Thymus (tissue), 14 donors: ENCODE measurements at places on chromosomes 3 and 15. TPM values are rescaled to one million over a fixed set of nuclear protein-coding genes. Genes with fewer than 3 reads are reported as not detected.

DNA sequence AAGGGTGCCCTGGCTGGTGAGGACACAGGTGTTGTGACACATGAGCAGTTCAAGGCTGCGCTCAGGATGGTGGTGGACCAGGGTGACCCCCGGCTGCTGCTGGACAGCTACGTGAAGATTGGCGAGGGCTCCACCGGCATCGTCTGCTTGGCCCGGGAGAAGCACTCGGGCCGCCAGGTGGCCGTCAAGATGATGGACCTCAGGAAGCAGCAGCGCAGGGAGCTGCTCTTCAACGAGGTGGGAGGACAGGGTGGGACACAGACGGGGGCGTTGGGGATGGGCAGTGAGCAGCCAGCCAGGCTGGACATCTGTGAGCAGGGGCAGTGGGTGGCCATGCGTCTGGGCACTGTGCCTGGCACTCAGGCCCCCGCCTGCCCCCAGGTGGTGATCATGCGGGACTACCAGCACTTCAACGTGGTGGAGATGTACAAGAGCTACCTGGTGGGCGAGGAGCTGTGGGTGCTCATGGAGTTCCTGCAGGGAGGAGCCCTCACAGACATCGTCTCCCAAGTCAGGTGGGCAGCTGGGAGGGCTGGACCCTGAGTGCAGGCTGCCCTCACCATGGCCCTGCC is 10.3 kb downstream of the ANKRD63 start:
- no peaks in the 10 kb centered on the region for H3K36me3 ChIP-seq
- no peak overlapping the region for H3K27ac ChIP-seq
- no peak for DNase-seq

GRCh38 chr3:42306499-42306898 is 40.5 kb upstream of the CCK start:
- H3K27ac ChIP-seq = no peak overlapping the region
- H3K27me3 ChIP-seq = no peaks in the 10 kb centered on the region
- H3K4me3 ChIP-seq = no peak overlapping the region
- no peaks in the 10 kb centered on the region for H3K4me1 ChIP-seq

- no peaks in the 10 kb centered on the region for H3K27me3 ChIP-seq
- no peak overlapping the region for H3K4me3 ChIP-seq
- H3K36me3 ChIP-seq = peaks cover 32% of the 10 kb centered on the region
- no peaks in the 10 kb centered on the region for H3K4me1 ChIP-seq
- H3K27ac ChIP-seq = no peak overlapping the region
Measured at GRCh38 chr15:73584699-73585420, 48.3 kb downstream of the NPTN start.

The TMCO5A gene
- total RNA-seq = not detected

DNA sequence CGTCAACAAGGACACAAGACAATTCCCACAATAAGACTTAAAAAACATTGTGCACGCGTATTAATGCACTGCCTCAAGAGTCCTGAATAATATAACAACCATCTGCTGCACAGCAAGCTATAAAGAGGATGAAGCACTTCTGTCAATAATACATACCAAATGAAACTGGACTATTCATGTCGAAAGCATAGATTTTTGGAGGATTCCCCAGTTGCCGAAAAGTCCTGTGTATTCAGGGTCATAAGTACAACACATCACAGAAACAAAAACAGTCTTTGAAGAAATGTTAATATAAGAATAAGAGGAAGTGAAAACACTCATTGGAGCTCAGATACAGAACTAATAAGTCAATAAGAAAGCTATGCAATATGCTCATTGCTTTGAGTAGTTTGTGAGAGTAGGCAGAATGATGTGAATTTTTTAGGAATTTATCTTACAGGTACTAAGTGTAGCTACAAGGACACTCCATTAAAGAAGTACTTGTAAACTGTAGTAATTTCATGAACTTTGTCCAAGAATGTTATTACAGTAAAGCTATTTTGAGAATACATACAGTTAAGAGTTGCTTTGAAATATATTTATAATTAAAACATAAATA is 31.6 kb downstream of the CBLB start:
- H3K27ac ChIP-seq = no peak overlapping the region
- H3K4me1 ChIP-seq = no peaks in the 10 kb centered on the region
- H3K4me3 ChIP-seq = no peak overlapping the region
- DNase-seq = no peak
- no peaks in the 10 kb centered on the region for H3K27me3 ChIP-seq

The SNX22 gene
- total RNA-seq = 9.4 TPM

GRCh38 chr3:189967254-189967865 is 153.3 kb downstream of the P3H2 start:
- no peaks in the 10 kb centered on the region for H3K27me3 ChIP-seq
- DNase-seq = peak; percentile 49
- no peak overlapping the region for H3K27ac ChIP-seq
- H3K4me3 ChIP-seq = no peak overlapping the region
- H3K36me3 ChIP-seq = no peaks in the 10 kb centered on the region

GRCh38 chr3:177102553-177102952 is 94.7 kb downstream of the TBL1XR1 start:
- no peak overlapping the region for H3K4me3 ChIP-seq
- peaks cover 7% of the 10 kb centered on the region for H3K36me3 ChIP-seq
- no peak for DNase-seq
- H3K4me1 ChIP-seq = peaks cover 20% of the 10 kb centered on the region

- H3K27ac ChIP-seq = no peak overlapping the region
- peaks cover 15% of the 10 kb centered on the region for H3K36me3 ChIP-seq
- H3K4me3 ChIP-seq = no peak overlapping the region
- no peak for DNase-seq
- H3K27me3 ChIP-seq = no peaks in the 10 kb centered on the region
Measured at GRCh38 chr3:134205451-134205850, 45.2 kb downstream of the RYK start.

- peaks cover 48% of the 10 kb centered on the region for H3K36me3 ChIP-seq
- no peak for DNase-seq
- H3K4me1 ChIP-seq = no peaks in the 10 kb centered on the region
- no peaks in the 10 kb centered on the region for H3K27me3 ChIP-seq
Measured at GRCh38 chr3:150627557-150627956, 24.4 kb downstream of the SELENOT start.

The CEMIP gene
- total RNA-seq = 0.28 TPM

GRCh38 chr3:153399636-153400035 is 237.6 kb downstream of the RAP2B start:
- no peaks in the 10 kb centered on the region for H3K27me3 ChIP-seq
- no peak overlapping the region for H3K4me3 ChIP-seq
- DNase-seq = no peak
- H3K36me3 ChIP-seq = no peaks in the 10 kb centered on the region
- no peak overlapping the region for H3K27ac ChIP-seq

The MCTP2 gene
- total RNA-seq = 9.3 TPM

The DUOX1 gene
- total RNA-seq = 0.61 TPM

- DNase-seq = no peak
- no peaks in the 10 kb centered on the region for H3K4me1 ChIP-seq
- no peaks in the 10 kb centered on the region for H3K36me3 ChIP-seq
- H3K27me3 ChIP-seq = no peaks in the 10 kb centered on the region
Measured at GRCh38 chr15:65868546-65869125, 655 bp upstream of the RAB11A start.

DNA sequence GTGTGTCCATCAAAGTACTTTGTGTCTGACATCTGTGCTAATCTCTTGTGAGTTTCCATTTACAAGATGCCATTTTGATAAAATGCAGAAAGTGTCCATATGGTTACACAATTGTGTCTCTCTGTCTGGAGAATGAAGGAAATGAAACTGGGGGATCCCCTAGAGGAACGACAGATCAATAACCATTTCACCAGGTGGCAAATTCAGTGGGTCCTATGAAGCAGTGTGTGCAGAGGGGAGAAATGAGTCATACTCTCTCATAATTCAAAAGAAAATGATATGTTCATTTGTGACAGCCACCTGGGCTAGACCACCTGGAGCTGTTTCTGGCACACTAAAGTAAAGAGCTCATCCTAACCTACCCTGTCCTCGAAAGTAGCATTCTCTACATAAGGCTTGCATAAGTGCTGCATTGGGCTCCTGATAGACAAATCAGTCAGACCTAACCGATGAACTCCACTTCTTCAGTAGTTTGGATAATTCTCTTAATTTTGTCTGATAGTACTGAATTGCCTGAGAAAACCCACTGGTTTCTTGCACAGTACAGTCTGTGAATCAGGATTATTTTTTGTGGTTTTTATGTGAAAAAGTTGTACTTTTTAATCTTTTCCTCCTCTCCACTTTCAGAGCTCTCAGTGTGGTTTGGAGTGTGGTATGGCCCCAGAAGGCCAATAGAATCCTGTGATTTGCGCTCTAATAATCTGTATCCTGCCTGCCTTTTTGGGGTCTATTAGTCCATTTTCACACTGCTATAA is 10.3 kb upstream of the CD47 start:
- peak; percentile 76 for DNase-seq
- peaks cover 45% of the 10 kb centered on the region for H3K4me1 ChIP-seq
- H3K4me3 ChIP-seq = no peak overlapping the region
- H3K27me3 ChIP-seq = no peaks in the 10 kb centered on the region

DNA sequence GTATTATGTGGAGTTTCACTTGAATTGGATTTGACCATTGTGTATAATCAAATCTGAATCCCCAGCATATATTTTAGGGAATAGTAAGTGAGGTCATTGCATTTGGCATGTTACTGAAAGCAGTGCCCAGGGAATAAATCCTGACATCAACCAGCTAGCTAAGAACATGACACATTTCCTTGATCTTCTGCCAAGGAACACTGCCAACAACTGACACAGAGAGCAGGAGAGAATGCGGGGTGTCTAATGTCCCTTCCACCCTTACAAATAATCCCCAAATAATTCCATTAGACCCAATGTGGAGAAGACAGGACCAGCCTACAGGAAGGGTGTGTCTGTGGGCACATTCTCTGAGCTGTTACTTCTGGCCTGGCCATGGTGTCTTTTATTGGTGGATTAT is 30.6 kb upstream of the UBE3A start:
- no peak overlapping the region for H3K27ac ChIP-seq
- H3K36me3 ChIP-seq = no peaks in the 10 kb centered on the region
- H3K4me1 ChIP-seq = no peaks in the 10 kb centered on the region
- H3K4me3 ChIP-seq = no peak overlapping the region

DNA sequence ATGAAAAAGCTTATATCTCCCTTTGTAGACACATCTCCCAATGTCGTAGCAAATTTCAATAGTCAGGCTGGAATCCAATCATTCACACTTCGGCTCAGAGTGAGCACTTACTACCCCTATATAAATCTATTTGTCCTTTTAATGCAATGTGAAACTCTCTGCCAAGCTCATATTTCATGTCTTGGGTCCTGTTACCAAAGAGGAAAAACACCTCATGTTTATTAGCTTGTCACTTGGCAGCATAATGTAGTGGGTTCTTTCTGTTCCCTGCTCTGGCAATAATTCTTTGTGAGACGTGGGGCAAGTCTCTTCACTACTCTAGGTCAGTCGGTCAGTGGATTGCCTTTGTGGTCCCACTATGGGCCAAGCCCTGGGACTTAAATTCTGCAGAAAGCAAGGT is 107.1 kb downstream of the SRGAP3 start:
- H3K27ac ChIP-seq = no peak overlapping the region
- no peaks in the 10 kb centered on the region for H3K36me3 ChIP-seq
- no peak overlapping the region for H3K4me3 ChIP-seq
- no peaks in the 10 kb centered on the region for H3K4me1 ChIP-seq
- DNase-seq = no peak

The CTDSPL gene
- total RNA-seq = 4.4 TPM

The RLBP1 gene
- 0.14 TPM for total RNA-seq

The CEP19 gene
- 8.5 TPM for total RNA-seq

The TOMM70 gene
- total RNA-seq = 37.2 TPM

The ZNF80 gene
- 0.09 TPM for total RNA-seq

The TP63 gene
- total RNA-seq = 17.3 TPM

- DNase-seq = no peak
- no peaks in the 10 kb centered on the region for H3K27me3 ChIP-seq
- peak overlapping the region; percentile 67 for H3K27ac ChIP-seq
Measured at GRCh38 chr3:60055765-60056164, 1005.9 kb upstream of the CFAP20DC start.

The DVL3 gene
- 12.0 TPM for total RNA-seq

DNA sequence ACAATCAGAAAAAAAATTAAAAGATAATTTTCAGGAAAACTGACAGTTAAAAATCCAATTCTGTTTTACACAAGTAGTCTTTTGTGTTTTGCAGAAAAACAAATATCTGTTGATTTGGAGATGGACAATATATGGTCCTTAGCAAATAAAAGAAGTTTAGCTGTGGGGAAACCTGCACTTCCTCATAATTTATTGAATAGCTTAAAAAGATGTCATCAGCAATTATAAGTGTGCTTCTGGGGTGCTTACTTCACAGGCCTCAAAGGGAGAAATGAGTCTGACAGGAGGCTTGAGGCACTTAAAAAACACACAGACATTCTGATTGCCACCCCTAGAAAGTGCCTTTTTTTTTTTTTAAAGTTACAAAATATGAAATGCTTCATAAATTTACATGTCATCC is 31.6 kb upstream of the CERS3 start:
- H3K27ac ChIP-seq = no peak overlapping the region
- no peaks in the 10 kb centered on the region for H3K36me3 ChIP-seq
- DNase-seq = no peak
